ENCODE measurements at places on chromosomes 2 and 18.

DNA sequence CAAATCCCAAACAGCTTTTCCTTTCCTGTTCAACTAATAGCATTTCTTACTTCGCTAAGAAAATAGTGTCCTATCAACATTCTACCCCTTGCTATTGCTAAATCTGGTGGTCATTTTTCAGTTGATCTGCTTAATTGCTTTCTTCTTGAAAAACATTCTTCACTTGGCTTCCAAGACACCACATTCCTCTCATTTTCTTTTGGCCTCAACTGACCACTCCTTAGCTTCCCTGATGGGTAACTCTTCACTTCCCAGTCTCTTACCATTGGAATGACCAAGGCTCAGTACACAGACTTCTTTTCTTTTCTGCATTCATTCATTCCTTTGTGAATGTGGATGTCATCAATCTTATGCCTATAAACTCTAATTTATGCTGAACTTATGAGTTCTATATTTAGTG, 230.8 kb upstream of the CDH2 start:
- DNase-seq, result no peak

GRCh38 chr2:229412686-229413085, 141.6 kb upstream of the PID1 start:
- no peak for DNase-seq

DNA sequence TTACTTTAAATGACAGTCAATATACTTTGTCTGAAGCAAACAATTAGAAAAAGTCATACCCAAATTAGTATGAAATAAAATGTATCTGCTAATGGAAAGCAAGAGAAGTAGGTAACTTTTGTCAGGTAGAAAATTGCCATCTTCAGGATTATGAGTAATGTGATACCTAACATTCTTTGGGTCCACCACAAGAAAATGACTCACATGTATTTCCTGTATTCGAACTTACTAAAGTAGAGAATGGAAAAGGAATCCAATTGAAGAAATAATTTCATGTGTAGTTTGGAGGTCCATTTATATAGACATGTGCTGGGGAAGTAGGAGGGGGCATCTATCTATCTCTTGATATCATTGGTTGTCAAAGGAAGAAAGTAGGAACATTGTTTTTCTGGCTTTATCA, 636.2 kb upstream of the CHAC2 start:
- DNase-seq, result no peak

DNA sequence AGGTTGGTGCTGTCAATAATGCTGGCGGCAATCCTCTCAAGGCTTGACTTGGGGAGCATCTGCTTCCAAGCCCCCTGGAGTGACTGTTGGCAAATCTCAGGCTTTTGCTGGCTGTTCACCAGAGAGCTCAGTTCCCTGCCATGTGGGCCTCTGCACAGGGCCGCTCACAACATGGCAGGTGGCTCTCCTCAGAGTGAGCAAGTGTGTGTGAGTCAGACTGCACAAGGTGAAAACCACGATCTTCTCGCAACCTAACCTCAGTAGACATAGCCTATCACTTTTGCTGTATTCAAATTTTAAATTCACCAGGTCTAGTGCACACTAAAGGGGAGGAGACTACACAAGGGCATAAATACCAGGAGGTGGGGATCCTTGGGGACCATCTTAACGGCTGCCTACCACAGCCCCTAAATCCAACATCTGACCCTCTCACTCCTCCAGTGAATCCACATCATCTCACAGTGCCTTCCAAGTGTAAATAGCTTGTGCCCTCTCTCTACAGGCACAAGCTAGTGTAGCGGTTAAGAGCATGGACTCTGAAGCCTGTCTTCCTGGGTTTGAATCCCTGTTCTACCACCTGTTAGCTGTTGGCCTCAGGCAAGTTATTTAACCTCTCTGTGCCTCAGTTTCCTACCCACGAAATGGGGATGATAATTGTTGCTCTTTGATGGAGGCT, 187.7 kb upstream of the CXCR4 start:
- DNase-seq, result peak; percentile 79

- DNase-seq, result no peak
Observed at GRCh38 chr2:149586898-149587219, 716 bp downstream of the MMADHC start.

DNA sequence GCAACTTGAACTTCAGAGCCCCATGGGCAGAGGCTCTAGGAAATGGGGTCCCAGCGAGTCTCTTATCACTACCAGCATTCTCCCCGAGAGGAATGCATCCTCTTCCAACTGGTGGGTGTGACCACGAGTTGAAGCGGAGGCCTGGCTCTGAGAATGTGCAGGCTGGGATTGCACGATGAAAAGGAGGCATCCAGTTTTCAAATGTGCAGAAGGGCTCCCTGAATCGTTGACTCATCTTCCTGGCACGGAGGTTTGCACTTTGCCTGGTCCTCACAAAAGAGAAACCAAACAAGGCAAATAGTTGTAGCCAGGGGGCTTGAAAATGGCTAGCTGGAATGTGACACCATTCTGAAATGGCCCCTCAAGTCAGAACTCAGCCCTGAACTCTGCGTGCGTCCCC, 216.7 kb downstream of the GLI2 start:
- DNase-seq, result no peak

GRCh38 chr18:4587204-4587603, 132.1 kb upstream of the DLGAP1 start:
- no peak for DNase-seq

- no peak for DNase-seq
Observed at GRCh38 chr2:142914507-142915313, 37.2 kb downstream of the KYNU start.

DNA sequence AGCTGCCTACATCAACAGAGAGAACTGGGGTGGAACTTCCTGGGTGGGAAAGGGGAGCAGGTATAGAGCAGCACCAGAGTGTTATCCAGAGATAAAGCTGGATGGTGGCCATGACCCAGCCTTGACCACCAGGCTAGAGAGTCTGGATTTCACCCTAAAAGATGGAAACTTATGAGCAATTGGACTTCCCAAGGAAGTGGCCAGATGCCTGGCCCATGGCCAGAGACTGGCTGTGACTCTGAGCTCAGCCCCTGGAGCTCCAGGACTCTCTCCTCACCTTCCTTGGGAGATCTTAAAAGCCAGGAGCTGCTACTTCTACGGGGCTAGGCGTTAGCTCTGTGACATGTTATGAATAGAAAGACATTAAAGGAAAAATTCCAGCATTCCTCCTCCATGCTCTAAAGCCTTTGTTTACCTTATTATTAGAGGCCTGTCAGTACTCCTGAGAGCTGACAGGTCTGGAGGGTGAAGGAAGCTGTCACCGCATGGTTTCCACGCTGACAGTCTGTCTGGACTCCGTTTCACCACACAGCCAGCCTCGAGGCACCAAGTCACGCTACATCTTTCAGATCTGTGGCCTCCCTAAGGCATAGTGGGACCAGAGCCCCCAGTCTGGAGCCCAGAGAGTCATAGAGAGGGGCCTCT, 260.0 kb upstream of the SIX2 start:
- DNase-seq, result no peak

DNA sequence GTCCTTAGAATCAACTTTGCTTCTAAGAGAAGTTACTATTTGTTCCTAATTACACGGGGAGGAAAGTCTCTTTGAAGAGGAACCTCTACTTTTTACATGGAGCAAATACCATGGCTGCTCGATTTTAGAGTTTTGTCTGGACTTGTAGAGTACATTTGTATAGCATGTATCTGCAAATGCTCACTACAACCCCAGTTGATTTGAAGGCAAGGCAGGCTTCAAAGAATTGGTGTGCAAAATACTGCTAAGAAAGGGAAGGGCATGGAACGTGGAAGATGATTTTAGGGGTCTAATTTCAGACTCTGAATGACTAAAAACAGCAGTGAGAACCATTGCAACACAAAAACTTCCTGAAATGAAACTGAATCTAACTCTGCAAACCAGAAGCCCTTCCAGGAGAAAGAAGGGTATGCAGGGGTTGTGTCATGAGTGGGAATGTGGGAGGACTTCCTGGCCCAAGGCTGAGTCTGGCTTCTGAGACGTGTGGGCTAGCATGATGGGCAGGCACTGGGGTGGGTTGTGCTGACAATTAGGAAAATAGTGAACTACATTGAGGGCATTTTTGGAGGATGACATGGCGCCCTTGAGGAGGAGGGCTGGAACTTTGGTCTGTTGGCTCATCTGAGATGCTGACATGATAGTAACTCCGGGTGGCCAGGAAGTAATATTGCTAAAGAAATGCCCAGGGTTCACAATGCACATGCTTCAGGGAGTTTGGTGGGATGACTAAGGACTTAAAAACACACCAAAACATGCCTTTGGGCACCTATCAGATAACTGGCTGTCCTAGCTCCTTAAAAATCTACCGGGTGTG, 18.9 kb upstream of the IL1R2 start:
- no peak for DNase-seq

- no peak for DNase-seq
Observed at GRCh38 chr2:210762604-210763588, 206.5 kb downstream of the CPS1 start.

GRCh38 chr2:171964308-171964707, 35.4 kb upstream of the METAP1D start:
- DNase-seq, result no peak

DNA sequence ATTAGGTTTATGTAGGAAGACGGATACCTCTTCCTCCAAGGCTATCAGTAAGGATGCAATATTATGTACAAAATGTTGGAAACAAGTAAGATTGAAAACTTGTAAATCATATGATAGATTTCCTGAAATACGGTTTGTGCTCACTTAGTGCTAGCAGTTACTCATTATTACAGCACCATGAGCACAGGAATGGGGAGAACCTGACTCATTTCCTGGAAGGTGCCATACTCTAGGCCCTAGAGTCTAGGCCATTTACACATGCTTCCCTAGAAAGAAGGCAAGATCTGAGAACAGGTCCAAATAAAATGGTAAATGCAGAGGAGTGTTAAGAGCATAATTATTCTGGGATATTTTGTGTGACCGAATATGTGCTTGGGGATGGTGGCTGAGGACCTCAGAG, 467.7 kb upstream of the CELF4 start:
- no peak for DNase-seq

GRCh38 chr2:134131681-134132489, 122.0 kb upstream of the MGAT5 start:
- no peak for DNase-seq

DNA sequence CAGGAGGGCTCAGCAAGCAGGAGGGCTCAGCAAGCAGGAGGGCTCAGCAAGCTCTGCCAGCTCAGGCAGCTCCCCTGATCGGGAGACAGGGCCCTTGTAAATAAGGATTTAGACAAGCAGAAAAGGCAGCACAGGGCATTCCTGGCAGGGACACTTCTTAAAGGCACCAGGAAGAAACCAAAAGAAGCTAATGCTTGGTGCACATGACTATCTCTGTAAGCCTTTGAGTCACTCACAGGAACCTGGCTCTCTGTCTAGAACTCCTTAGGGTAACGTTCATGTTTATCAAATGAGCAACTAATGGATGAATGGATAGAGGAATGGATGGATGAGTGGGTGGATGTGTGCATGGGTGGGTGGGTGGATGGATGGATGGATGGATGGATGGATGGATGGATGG, 28.4 kb downstream of the TMEM37 start:
- DNase-seq, result no peak

GRCh38 chr18:55592572-55592971, 4.6 kb upstream of the TCF4 start:
- no peak for DNase-seq

DNA sequence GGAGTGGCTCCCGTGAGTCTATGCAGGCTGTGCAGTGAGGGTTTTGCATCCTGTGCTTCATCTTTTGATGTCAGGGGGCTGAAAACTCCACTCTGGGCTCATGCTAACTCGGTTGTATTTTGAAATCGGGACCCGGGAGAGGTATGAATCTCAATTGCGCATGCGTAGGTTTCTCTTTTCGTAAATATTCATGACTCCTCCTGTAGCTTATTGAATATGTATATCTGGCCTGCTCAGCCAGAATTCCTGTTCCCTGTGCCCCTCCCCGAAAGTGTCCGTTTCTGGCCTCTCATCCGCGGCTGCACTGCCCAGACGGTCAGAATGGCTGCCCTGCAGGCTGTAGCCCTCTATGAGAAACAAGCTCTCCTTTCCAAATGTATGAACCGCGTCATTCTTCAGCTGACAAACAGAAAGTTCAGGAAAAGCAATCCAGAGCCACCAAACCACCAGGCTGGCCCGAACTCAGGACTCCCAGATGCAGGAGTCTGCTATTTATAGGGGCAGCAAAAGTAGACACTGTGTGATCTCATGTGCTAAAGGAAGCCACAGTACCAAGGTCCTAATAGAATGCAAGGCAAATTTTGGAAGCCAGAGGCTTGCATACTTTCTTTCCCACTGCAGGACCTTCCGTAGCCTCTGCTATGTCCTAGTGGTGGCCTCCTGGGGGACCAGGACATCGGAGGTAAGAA, 41.7 kb downstream of the AKAIN1 start:
- DNase-seq, result no peak

DNA sequence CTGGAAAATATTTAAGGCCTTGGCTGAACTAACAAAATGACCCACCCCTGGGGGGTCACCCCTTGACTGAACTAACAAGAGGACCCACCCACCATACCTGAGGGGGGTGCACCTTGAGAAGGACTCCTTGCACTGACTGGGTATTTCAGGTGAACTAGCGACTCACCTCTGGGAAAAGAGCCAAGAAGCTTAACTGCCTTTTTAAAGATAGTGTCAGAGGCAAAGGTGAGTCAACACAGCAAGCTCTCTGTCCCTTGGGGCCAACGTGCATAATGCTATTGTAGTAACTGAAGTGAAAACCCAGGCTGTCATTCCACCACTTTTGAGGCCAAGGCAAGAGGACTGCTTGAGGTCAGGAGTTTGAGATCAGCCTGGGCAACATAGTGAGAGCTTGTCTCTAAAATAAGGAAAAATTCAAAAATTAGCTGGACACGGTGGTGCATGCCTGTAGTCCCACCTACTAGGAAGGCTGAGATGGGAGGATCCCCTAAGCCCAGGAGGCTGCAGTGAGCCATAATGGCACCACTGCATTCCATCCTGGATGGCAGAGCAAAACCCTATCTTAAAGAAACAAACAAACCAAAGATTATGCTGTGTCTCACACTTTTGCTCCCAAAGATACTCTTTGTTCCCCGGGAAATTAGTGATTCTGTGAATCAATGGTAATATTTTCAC, 36.4 kb upstream of the ZCCHC2 start:
- DNase-seq, result no peak

GRCh38 chr2:48414980-48415835, 114.7 kb upstream of the STON1 start:
- no peak for DNase-seq

- no peak for DNase-seq
Observed at GRCh38 chr2:230676546-230676945, 36.1 kb upstream of the CAB39 start.

GRCh38 chr2:222864296-222864695, 3.5 kb downstream of the ACSL3 start:
- DNase-seq, result no peak

All from stimulated activated naive CD8-positive, alpha-beta T cell treated with anti-CD3 and anti-CD28 coated beads, Interleukin-15, amount 100 ng/mL, for 72 hours (primary cell).